Stimulated activated CD8-positive, alpha-beta memory T cell treated with anti-CD3 and anti-CD28 coated beads, Interleukin-7, amount 100 ng/mL, for 1 hour (primary cell): ENCODE measurements at places on chromosomes 16 and 17.

DNA sequence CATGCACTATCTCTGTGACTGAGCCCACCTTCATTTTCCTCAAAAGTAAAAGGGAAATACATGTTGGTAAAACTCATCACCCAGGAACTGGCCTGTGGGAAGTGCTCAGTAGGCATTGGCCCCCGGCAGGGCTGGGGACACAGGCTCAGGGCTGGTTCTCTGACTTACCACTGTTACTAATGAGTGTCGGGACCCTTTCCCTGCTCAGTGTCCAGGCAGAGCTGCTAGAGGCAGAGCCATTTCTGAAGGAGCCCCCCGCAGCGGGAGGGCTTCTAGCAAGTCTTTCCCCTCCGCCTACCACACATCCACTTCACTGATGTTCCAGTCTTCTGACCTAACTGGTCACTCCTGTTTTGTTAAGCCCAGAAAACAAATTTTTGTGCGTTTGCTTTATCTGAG lies 1.7 kb upstream of the PEMT start:
- DNase-seq, result no peak

DNA sequence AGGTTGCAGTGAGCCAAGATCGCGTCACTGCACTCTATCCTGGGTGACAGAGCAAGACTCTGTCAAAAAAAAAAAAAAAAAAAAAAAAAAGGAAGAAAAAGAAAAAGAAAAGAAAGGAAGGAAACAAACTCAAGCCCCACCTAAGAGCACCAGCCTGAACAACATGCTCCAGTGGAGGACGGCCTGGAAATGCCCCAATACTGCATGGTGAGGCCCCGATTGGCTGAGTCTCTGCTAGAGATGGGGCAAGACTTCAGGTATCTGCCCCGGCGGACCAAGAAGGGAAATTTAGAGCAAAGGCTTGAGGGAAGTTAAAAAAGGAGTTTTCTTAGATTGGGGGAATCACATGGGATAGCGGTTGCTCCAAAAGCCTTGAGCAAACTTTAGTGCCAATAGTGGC lies 10.4 kb upstream of the ZNF652 start:
- DNase-seq, result no peak

GRCh38 chr17:48544349-48545021 lies 424 bp downstream of the HOXB2 start:
- no peak for DNase-seq

- no peak for DNase-seq
Measured at GRCh38 chr16:82630219-82630618, 3.5 kb downstream of the CDH13 start.

- no peak for DNase-seq
Measured at GRCh38 chr17:80025796-80026195, 9.9 kb downstream of the TBC1D16 start.

GRCh38 chr16:30996324-30996984 lies 11.4 kb downstream of the HSD3B7 start:
- no peak for DNase-seq

- DNase-seq, result no peak
Measured at GRCh38 chr16:85296859-85297660, 184.8 kb upstream of the CIBAR2 start.

GRCh38 chr16:12548270-12548983 lies 255.3 kb downstream of the CPPED1 start:
- DNase-seq, result no peak
